ENCODE measurements at places on chromosomes 7 and 10.

- DNase-seq, result no peak
These were observed 165.2 kb upstream of the PPP1R3A start for GRCh38 chr7:114084002-114084471.

- no peak for DNase-seq
These were observed 410.9 kb downstream of the TYW1 start for GRCh38 chr7:67407392-67408071.

DNA sequence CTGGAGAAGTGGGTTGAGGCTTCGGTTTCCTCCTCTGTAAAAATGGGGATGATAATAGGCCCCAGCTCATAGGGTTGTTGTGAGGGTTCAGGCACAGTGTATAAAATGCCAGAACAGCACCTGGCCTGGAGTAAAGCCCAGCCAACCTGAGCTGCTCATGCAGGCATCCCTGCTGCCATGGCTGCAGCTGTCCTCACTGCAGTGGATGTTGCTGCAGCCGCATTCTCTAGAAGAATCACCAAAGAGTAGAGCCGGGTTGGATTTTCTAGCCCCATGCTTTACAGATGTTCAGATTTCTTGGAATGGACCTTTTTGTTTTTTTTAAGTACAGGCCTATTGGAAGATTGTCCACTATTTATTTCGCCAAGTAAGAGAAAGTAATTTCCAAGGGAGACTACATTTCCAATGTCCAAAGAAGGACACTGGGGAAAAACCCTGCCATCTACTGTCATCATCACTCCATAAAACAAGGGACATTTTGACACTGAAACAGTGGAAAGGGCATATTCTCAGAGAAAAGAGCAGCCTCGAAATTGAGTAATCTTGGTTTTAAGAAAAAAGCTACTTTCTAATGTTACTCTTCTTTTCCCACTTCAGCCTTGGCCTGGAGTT, 147.5 kb upstream of the TCF7L2 start:
- no peak for DNase-seq

GRCh38 chr7:1540776-1541271, 10.3 kb downstream of the MAFK start:
- no peak for DNase-seq

GRCh38 chr7:116686812-116687419, 14.9 kb downstream of the MET start:
- no peak for DNase-seq

DNA sequence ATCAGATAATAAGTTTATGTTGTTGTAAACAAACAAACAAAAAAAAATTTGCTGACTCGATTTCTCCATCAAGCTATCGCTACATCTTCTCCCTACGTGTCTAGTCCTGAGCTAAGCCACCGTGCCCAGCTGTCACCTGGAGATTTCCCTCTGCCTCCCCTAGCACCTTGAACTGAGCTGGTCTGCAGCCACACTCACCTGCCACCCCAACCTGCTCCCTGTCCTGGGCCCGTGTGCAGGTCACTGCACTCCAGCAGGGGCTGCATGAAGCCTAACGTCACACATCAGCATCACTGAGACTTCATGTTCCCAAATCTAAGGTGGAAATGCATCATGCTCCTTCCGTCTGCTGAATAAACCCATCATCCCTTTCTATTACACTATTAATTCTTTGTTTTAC, 44.4 kb downstream of the TEX36 start:
- no peak for DNase-seq

GRCh38 chr7:98034081-98035035, 44.4 kb upstream of the OCM2 start:
- DNase-seq, result no peak

- DNase-seq, result no peak
These were observed 8.8 kb upstream of the EBLN1 start for GRCh38 chr10:22226599-22226998.

DNA sequence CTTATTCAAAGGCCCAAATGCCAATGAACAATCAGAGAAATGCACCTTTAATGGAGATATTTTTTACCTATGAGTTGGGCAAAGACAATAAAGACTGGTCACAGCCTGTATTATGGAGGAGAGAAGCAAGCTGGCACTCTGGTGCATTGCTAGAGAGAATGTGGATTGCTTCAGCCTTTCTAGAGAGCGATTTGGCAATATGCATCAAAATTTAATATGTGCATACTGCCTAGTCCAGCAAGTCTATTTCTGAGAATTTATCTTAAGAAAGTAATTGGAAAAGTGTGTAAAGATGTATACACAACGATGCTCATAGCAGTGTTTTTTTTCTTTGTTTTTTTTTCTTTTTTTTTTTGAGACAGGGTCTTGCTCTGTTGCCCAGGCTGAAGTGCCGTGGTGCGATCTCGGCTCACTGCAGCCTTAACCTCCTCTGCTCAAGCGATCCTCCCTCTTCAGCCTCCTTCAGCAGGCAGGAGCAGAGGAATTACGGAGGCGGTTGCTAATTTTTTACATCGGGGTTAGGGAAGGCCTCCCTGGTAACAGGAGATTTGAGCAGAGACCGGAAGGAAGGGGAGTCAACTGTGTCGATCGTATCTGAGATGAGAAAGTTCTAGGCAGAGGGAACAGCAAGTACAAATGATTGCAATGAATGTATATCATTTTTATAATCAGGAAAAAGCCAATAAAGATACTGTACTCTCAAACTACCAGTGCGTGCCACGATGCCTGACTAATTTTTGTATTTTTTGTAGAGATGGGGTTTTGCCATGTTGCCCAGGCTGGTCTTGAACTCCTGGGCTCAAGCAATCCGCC, 16.4 kb downstream of the KIAA1549 start:
- DNase-seq, result no peak

- DNase-seq, result no peak
These were observed 1.0 kb downstream of the PRR15 start for GRCh38 chr7:29564496-29565223.

DNA sequence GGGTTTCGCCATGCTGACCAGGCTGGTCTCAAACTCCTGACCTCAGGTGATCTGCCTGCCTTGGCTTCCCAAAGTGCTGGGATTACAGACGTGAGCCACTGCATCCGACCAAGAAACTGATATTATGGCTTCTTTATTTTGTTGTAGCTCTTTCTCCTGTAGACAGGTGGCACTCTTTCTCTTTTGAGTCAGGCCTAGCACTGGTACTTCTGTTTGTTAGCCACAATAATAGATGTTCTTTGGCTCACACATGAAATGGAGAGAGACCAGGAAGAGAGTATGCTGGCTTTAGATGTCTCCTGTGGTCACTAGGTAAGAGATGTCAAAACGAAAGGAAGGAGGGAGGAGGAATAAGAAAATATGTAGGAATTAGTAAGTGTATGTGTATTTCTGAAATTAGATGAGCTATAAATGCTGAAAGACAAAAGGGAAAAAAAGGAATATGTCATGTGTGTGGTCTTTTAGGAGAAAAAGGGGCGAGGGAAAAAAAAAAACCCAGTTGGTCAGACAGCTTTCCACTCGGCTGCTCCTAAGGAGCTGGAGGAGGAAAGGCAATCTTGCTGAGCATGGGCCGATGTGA, 78.7 kb downstream of the CLEC2L start:
- DNase-seq, result no peak

DNA sequence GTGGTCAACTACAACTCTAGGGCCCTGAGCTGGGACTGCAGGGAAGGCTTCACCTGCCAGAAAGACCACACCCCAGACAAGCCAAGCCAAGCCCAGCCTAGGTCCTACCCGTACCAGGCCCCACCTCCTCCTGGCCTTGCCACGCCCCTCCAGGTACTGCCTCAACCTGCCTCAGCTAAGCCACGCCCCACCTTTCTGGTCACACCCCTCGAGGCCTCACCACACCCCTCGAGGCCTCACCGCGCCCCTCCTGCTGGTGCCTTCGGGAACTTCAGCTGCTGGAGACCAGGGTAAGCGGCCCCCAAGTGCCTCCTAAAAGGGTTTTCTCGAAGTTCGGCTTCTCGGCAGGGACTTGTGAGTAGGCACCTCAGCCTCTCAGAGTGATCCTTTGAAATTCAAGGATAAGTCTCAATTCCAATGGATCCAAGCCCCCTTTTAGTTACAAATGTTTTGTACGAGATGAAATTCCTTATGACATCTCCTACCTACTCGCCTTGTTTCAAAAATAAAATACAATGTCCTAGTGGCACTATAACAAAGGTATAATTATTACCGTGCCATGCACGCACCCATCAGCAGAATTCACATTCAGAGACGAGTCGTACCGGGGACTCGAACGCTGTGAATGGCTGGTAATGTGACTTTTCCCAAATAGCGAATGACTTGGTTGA, 171.2 kb downstream of the ARHGAP21 start:
- DNase-seq, result no peak

DNA sequence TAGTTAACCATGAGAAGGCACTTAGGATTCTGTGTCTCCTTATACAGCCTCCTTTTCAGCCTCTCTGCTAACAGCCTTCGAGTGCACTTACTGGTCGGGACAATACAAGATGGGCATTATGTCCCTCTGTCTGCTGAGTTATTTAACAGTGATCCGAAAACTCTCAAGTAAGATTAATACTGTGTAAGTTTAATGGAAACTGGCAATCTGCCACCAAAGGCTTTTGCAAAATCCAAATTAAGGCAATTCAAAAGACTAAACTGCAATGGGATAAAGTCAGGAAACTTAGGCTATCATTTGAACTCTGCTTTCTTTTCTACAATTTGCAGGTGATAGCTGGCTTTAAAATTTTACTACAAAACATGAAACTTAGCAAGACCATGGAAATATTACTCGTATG, 477.8 kb downstream of the TFEC start:
- DNase-seq, result no peak

- no peak for DNase-seq
These were observed 45.2 kb downstream of the NPTX2 start for GRCh38 chr7:98662289-98662688.

DNA sequence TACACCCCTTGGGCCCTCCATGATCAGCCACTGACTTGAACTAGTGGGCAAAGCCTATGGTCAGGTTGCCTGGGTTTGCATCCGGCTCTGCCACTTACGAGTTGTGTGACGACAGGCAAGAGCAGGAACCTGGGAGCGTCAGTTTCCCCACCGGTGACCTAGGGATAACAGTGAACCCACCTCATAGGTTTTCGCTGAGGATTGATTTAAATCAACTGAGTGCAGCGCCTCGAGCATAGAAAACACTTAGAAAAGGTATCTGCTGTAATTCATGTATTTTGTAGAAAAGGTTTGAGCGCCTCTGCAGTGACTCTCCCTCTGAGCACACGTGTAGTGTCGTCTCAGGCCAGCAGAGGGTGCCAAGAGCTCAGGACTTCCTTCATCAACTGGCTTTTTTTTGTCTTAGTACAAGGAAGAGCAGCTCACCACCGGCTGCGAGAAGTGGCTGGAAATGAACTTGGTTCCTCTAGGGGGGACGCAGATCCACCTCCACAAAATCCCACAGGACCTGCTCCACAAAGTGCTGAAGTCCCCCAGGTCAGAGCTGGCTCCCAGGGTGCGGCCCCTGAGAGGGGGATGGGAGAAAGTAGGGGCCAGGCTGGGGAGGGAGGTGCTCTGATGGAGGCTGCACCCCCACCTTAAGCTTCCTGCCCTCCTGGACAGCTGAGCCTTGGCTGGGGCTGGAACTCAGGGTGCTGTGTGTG, 27.7 kb downstream of the BTBD16 start:
- peak; percentile 44 for DNase-seq

DNA sequence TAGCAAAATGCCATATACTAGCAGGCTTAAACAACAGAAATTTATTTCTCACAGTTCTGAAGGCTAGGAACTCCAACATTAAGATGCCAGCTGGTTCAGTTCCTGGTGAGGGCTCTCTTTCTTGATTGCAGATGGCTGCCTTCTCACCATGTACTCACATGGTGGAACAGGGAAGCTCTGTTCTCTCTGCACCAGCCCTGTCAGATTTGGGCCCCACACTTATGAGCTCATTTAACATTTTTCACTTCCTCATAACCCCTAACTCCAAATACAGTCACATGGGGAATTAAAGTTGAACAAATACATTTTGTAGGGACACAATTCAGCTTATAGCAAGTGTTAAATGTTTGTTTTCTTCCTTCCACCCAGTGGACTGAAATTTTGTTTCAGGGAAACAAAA, 218.6 kb upstream of the TAC1 start:
- DNase-seq, result no peak

DNA sequence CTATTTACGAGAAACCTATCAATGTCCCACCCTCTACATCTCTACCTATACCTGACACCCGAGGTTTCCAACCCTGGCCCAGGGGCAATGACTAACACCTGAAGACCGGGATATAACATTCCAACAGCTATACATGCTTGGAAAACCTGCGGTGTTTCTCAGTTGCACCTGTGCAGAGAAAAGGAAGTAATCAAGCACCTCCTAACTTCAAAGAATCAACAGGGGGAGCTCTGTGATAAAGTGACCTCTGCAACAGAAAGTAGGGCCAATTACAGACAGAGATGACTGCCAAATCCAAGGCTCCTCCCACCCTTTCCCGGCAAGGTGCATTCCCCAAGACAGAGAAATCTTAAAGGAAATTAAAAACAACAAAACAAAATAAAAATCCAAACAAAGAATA, 41.3 kb downstream of the CCDC6 start:
- no peak for DNase-seq

DNA sequence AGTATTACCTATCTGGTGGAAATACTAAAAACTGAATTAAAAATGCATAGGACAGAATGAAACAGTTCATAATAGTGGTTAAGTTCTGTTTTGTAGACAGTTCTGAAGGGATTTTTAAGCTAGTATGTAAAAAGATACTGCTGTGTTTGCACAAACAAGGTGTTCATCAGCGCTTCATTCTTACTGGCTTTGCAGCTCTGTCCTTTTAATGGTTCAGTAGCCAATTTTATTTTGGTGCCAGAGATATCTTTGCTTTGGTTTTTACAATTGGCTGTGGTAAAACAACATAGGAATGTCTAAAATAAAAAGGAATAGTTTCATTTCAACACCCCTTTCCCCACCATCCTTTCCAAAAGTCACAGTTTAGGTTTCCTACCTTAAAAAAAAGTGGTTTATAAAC, 33.0 kb downstream of the STAM start:
- no peak for DNase-seq

GRCh38 chr10:104376784-104377300, 23.2 kb downstream of the CFAP58 start:
- no peak for DNase-seq

GRCh38 chr10:5490032-5490431, 9.3 kb downstream of the CALML5 start:
- DNase-seq, result no peak

GRCh38 chr7:2631946-2632732, at the start of gene TTYH3:
TTYH3 (plus strand) TSS chr7:2631986; CDS start chr7:2632156, 170 bp downstream.
- no peak for DNase-seq

- no peak for DNase-seq
These were observed 310.2 kb downstream of the FGFR2 start for GRCh38 chr10:121288011-121288410.

DNA sequence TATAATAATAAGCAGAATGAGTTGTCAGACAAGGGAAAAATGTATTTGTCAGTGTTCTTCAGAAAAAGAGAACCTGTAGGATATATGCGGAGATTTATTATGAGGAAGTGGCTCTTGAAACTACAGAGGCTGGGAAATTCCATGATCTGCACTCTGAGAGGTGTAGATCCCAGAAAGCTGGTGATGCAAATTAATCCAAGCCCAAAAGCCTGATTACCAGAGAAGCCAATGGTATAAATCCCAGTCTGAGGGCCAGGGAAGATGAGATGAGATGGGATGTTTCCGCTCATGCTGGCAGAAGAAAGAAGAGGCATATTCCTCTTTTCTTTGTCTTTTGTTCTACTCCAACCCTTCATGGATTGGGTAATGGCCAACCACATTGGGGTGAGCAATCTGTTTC, 732.8 kb upstream of the IGFBP3 start:
- DNase-seq, result no peak

GRCh38 chr10:66337211-66337610, 588.6 kb upstream of the LRRTM3 start:
- DNase-seq, result no peak
